SIG-M5 (cell line): ENCODE measurements at places on chromosomes 12 and 14.

- DNase-seq: no peak
Measured at GRCh38 chr14:99157676-99158075, 114.3 kb downstream of the BCL11B start.

GRCh38 chr14:58533446-58533845 is 104.3 kb upstream of the DACT1 start:
- DNase-seq: no peak

DNA sequence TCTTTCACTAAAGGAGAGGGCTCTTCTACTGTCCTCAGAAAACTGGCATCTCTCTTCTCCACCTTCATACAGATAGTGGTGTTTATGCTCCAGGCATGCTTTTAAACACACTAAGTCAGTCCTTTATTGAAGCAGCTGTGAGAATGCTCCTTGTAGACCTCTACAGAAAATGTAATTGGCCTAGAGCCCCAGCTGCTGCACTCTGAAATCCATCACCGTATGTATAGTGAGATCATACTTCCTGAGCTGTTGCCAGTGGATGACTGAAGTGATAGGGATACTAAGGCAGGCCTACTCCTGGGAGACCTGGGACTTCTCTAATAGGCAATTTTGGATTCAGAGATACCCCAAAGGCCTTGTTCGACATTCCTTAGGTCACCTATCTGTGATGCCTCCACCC is 535.4 kb downstream of the RPS29 start:
- no peak for DNase-seq

DNA sequence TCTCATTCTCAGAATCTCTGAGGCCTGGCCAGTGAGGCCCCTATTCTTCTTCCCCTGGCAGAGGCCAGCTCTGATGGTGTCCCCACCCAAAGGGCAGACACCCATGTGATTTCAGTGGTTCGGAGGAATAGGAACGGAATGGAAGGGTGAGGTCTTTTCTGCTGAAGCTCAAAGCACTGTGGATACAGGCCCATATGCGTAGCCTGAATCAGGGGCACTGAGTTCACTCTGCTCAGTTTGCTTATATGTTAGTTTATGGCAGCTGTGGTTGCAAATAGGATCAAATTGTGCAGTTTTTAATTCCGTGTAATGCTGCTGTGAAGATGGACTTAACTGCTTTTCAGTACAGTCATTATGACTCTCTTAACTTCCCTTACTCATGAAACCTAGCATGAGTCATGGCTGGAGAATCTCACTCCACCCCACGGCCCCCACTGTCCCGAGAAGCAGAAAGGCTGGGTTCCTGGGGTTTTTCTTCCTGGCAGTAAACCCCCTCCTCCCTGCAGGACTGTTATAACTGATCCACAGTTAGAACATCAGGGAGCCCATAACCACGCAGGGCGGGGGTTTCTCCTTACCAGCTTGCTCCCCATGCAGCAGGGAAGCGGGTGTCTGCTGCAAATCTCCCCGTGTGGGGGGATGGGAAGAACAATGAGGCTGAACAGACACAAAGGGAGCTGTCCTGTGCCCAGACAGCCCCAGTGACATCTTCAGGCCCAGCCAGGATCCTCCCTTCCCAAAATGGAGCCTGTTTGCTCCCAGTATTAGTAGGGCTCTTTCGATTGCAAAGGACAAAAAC is 122.7 kb downstream of the SLC38A6 start:
- DNase-seq: no peak

GRCh38 chr14:71594821-71595220 is 337.4 kb upstream of the RGS6 start:
- DNase-seq: no peak

DNA sequence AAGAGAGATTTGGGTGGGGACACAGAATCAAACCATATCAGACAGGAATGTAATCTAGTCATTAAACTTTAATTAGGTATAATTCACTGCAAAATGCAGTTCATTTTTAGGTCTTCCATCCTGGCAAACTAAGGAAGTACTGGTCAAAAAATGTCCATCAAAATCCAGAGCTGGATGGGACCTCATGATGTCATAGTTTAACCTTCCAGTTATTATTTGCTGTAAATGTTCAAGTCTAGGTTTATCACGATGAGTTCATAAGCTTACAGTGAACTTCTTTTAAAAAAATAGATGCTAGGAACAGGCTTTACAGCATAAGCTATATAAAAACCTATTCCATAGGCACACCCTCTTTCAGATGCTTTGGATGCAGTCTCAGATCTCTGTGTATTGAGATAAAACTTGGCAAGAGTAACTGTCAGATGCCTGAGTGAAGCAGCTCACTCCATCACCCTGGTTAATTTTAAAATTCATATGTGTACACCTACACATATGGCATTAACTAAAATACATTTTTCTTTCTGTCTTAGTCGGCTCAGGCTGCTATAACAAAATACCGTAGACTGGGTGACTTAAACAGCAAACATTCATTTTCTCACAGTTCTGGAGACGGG is 7.9 kb downstream of the SSPN start:
- DNase-seq: no peak

- no peak for DNase-seq
Measured at GRCh38 chr14:21057803-21058675, at the start of gene RNASE8. TSS of gene RNASE8 (plus strand) at chr14:21057822. CDS start at chr14:21057893, 71 bp downstream.

- no peak for DNase-seq
Measured at GRCh38 chr14:73896521-73896920, 9.9 kb downstream of the ZNF410 start.

GRCh38 chr12:78204926-78205325 is 374.2 kb downstream of the NAV3 start:
- DNase-seq: no peak

DNA sequence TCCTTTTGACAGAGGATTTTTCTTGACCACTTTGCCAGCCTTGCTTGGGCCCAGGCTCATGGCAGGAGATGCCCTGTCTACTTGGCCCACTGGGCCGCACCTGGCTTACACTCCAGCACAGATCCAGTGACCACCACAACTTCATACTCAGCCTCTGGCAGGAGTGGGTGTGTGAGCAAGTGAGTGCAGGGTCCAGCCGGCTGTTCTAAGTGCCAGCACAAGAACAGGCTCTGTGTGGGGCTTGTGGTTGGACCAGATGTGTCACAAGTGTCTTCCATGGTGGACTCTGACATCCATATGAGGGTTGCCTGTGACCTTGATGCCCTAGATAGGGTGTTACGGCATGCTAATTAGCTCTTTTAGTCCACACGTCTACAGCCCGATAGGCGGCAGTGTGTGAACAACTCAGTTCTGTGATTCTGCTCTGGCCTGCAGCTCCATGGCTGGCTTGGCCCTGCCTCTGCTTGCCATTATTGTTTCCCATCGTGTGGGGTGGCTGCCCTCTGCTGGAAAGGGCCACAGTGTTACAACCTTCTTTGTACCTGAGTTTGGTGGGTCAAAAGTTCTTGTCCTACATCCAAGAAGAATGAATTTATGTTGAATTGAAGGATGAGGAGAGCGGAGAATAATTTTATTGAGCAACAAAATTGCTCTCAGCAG is 1089.1 kb downstream of the SLC6A15 start:
- no peak for DNase-seq

- DNase-seq: no peak
Measured at GRCh38 chr14:23123419-23123818, 4.4 kb upstream of the CEBPE start.

DNA sequence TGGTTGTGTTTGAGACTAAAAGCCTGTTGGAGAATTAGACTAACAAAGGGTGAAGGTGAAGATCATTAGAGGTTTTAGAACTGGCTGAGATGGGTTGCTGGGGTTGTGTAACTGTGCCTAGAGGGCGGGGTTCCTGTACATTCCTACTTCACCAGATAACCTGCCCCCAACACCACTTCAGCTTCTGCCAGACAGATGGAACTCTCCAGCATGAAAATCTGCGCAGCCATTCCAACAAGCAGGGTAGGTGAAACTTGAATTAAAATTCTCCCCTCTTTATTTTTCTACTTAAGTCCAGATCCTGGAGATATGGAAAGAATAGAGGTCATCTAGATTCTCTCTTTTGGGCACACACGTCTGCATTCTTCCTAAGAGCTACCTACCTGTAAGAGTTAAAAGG is 6.0 kb downstream of the FOXG1 start:
- DNase-seq: no peak

DNA sequence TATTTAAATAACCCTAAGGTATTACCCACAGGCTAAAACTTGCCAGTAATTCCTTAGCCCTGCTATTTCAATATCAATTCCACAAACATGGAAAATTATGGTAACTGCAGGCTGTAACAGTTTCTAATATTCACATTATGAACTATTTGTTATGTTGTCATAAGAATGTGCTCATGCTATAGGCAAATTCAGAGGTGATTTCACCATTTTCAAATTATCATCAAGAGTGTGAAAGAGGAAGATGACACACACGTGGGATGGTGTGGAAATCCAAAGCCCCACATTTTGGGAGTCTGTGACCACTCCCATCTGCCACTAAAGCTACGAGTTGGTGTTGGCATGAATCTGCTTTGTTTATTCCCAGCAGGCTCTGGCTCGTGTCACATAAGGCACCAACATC is 5.9 kb upstream of the MYO1A start:
- no peak for DNase-seq

DNA sequence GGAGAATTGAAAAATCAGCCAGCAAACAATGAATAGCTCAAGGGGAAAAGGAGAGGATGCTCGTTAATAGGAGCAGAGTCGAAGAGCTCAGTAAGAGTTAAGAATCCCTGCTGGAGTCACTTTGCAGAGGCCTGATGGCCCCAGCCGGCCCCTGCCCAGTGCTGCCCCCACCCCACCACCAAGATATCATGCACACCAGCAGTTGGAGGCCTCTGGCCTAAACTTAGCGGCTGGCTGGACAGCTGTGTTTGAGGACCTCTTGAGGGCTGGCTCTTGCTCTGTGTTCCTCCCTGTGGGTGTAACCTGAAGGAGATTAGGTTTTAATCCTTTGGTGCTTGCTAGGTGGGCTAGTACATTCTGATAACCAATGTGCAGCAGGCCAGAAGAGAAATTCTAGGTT is 142.0 kb downstream of the PLXNC1 start:
- DNase-seq: no peak

DNA sequence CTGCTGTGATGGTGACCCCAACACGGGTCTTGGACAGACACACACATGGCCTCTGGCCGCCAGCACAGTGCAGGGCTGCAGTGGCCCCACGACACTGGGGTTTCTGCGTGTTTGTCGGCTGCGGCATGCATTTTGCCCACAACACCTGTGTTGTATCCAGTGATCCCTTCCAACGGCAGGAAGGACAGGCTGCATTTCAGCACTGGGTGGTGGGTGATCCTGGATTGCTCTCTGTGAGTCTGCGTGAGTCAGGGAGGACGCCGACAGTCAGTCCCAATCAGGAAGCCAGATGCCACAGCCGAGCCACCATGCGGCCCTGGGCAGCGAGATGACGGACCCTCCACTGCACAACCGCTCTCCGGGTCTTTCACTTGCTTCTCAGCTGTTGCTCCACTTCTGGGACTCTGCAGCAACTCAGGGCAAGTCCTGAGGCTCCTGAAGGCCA is 20.6 kb downstream of the LRTM2 start:
- no peak for DNase-seq

DNA sequence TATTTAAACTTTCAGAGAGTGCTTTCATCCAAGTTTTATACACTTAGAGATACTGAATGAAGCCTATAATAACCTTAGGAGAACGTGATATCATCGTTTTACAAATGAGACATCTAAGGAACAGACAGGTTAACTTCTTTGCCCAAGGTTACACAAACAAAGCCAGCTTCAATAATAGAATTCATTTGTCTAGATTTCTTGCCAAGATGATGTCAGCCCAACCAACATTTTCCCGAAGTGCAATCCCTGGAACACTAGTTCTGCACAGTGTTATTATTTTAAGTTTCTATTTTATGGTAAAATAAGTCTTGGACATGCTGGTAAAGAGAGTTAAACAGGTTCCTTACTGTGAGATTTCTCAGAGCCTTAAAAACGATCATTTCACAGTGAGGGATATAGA is 174.6 kb downstream of the SLC25A21 start:
- no peak for DNase-seq

- DNase-seq: no peak
Measured at GRCh38 chr12:86349196-86349595, 93.0 kb upstream of the MGAT4C start.

DNA sequence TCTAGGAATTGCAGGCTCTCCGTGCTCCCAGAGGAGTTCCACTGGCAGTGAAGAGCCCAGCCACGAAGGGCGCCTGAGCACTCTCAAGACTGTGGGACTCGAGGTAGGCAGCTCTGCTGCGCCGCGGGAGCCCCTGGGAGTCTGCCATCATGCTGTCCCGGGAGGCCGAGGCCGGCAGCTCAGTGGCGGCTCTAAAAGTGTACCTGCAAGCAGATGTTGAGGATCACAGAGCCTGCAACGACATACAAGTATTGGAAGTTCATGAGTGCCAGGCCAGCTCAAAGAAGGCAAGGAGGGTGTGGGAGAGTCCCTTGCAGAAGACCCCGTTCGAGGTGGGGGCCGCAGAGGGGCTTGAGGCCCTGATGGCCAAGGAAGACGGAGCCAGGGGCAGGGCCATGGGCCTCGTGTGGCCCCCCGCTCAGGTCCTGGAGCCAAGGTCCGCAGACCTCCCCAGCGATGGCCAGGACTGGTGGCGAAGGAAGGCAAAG is 62.7 kb downstream of the MUCL1 start:
- no peak for DNase-seq

- no peak for DNase-seq
Measured at GRCh38 chr12:67827820-67828383, 161.3 kb upstream of the IFNG-AS1 start.

GRCh38 chr12:50952510-50952909 is at the start of gene HIGD1C:
TSS of gene HIGD1C (plus strand) at chr12:50952544. CDS start at chr12:50953999, 1,455 bp downstream.
- no peak for DNase-seq

DNA sequence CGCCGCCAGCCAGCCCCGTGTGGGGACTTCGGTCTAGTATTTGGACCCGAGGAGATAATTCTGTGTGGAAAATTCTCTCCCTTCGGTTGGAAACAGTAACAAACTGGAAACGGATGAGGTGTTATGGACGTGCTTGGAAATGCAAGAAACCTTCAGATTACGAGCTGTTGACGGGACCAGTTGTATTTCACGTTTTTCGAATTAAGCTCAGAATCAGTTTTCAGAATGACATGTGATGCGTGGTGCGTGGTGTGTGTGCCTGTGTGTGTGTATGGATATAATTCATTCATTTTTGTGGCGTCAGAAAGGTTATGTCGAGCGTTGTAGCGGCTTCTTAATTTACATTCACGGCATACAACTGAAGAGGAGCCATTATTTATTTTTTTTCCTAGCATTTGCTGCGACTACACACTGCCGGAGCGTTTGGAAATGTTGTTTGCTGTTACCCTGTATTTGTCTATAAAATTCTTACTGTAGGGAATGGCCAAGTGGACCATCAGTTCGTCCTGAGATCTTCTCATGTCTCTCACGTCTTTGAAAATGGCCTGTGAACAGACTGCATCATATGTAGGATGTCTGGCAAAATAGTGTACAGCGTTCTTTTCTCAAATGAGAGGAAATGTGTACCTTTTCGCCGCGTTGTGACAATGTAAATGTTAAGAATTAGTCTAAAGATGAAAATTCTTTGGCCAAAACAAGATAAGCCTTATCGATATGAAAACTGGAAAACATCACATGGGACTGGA is 1.3 kb downstream of the TRAF3 start:
- no peak for DNase-seq

- no peak for DNase-seq
Measured at GRCh38 chr12:68557011-68557730, 53.5 kb upstream of the RAP1B start.

- no peak for DNase-seq
Measured at GRCh38 chr12:55721601-55722213, 1.5 kb downstream of the RDH5 start.
